ENCODE measurements at places on chromosomes 3 and 15. TPM values are rescaled to one million over a fixed set of nuclear protein-coding genes. Genes with fewer than 3 reads are reported as not detected.

DNA sequence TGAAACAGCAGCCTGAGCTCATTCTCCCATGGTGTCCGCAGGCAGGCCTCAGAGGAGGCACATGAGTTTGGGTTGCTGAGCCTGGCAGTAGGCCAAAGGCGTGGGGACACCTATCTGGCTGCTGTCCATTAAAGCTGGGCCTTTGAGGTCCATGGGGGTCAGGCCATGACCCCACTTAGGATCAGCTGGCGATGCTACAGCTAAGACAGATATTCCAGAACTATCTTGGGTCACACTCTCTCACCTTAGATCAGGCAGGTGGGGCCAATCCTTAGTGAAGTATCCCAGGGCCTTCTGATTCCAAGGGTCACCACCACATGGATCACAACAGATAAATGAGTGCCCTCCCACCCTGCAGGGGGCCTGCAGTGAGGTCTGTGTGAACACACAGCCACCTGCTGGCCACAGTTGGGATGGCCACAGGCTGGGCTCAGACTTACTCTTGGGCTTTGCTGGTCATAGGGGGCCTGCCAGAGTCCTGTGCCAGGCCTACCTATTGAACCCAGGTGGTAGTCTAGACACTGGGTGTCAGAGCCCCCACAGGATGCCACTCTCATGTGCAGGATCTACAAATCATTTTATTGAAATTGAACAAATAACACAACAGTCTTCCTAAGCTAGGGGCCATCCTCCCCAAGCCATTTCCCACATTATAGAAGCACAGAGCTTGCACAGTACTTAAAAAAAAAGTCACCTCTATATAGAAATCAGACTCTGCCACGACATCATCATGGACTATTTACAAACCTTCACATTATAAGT lies 2.0 kb upstream of the HYAL2 start:
- H3K27ac ChIP-seq, result no peak overlapping the region
- peaks cover 20% of the 10 kb centered on the region for H3K4me1 ChIP-seq
- H3K36me3 ChIP-seq, result no peaks in the 10 kb centered on the region

GRCh38 chr15:63895194-63895593 lies 61.4 kb upstream of the HERC1 start:
- H3K27me3 ChIP-seq, result no peaks in the 10 kb centered on the region
- no peak overlapping the region for H3K27ac ChIP-seq
- no peak overlapping the region for H3K4me3 ChIP-seq
- no peak for DNase-seq
- H3K36me3 ChIP-seq, result no peaks in the 10 kb centered on the region

DNA sequence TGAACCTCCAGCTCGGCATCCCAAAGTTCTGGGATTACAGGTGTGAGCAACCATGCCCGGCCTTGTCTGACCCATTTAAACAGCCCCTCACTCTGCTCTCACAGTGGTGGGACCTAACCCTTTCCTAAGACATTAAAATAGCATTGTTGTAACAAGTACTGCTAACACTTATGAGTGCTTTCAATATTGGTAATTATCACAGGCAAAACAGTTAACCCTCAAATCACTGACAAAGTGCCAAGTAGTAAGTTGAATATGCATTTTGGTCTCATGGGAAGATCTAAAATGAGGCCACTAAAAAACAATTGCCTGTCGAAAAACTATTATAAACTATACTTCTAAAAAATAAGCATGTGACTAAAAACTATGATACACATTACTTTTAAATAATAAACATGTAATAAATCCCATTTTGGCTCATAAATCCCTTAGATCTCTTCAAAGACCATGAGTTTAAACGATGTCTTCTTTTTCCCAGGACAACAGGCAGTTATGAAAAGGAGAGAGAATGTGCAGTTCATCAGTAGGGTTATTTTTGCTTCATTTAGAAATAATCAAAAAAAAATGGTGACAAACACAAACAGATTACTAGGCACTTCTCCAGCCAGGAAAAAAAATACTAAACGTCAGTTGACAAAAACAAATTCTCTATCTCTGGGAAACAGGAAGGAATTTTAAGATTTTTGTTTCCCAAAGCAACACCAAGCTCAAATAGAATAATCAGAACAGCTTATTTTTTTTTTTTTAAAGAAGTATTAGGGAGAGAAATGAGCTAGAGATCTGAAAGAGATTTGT lies 95.4 kb downstream of the RFTN1 start:
- H3K27me3 ChIP-seq, result no peaks in the 10 kb centered on the region
- no peak overlapping the region for H3K27ac ChIP-seq
- peaks cover 18% of the 10 kb centered on the region for H3K4me1 ChIP-seq
- H3K36me3 ChIP-seq, result no peaks in the 10 kb centered on the region

- no peaks in the 10 kb centered on the region for H3K36me3 ChIP-seq
- no peak for DNase-seq
- H3K27ac ChIP-seq, result no peak overlapping the region
- H3K27me3 ChIP-seq, result no peaks in the 10 kb centered on the region
- H3K4me3 ChIP-seq, result no peak overlapping the region
Measured at GRCh38 chr15:80939216-80939615, 50.4 kb downstream of the MESD start.

DNA sequence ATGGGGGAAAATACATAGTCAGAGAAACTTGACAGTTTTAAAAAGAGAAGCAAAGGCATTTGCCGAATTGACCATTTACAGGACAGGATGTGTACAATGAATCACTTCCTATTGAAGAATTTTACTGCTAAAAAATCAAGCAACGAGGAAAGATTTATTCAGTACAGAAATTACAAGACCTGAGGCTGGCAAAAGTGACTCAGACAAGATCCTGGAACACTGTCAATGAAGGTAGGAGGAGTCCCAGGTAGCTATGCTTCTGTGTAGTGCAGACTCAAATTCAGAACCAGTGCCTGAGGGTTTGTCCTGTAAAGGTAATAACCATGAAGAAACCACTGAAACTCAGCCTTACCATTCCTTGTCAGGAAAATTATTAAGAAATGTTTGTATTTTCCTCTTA lies 120.9 kb downstream of the ZMAT3 start:
- H3K27me3 ChIP-seq, result no peaks in the 10 kb centered on the region
- no peak overlapping the region for H3K27ac ChIP-seq
- no peak overlapping the region for H3K4me3 ChIP-seq
- DNase-seq, result no peak
- no peaks in the 10 kb centered on the region for H3K36me3 ChIP-seq
- no peaks in the 10 kb centered on the region for H3K4me1 ChIP-seq

GRCh38 chr3:20186600-20187004 lies 596 bp upstream of the SGO1 start:
- H3K36me3 ChIP-seq, result no peaks in the 10 kb centered on the region
- H3K27me3 ChIP-seq, result no peaks in the 10 kb centered on the region
- DNase-seq, result no peak
- peak overlapping the region; percentile 84 for H3K27ac ChIP-seq
- peak overlapping the region; percentile 76 for H3K4me3 ChIP-seq
- H3K4me1 ChIP-seq, result peaks cover 5% of the 10 kb centered on the region

- no peaks in the 10 kb centered on the region for H3K36me3 ChIP-seq
- no peak overlapping the region for H3K4me3 ChIP-seq
- no peak overlapping the region for H3K27ac ChIP-seq
- H3K27me3 ChIP-seq, result no peaks in the 10 kb centered on the region
- peaks cover 9% of the 10 kb centered on the region for H3K4me1 ChIP-seq
Measured at GRCh38 chr3:168093229-168093628, 2.5 kb downstream of the GOLIM4 start.

DNA sequence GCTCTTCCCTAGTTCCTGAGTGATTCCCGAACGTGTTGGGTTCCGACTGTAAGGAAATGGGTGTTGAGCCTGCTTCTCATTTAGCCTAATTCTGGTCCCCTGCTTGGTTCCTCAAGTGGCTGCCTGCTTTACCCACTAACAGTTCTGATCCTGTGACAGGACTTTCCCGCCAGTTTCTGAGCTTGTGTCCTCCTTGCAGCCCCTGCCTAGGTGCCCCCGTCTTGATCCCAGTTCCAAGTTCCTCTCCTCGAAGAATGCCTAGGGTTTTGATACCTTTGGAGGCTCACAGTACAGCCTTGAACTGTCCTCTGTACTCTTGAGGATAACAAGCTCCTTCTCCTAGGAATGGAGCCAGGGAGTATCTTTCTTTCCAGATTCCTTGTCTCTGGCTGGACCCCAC lies 12.0 kb upstream of the RASGRF1 start:
- no peak overlapping the region for H3K27ac ChIP-seq
- no peaks in the 10 kb centered on the region for H3K36me3 ChIP-seq
- DNase-seq, result no peak
- no peak overlapping the region for H3K4me3 ChIP-seq

DNA sequence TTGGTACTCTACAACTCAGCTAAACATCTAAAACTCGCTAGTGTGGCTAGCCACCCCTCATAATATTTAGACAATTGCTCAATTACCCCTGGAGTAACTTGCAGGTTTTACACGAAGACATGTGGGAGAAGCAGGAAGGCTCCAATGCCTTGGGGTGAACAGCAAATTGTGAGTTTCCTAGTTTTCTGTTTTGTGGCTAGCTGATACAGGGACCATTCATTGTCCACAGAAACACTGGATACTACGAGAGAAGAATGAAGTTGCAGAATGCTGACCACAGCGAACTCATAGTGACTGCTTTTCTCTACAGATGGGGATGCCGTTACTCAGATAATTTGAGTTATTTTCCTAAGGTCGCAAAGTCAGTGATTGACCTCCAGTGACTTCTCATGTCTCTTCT lies 212.9 kb downstream of the P3H2 start:
- H3K27ac ChIP-seq, result no peak overlapping the region
- no peaks in the 10 kb centered on the region for H3K27me3 ChIP-seq
- DNase-seq, result no peak
- H3K4me1 ChIP-seq, result no peaks in the 10 kb centered on the region
- H3K4me3 ChIP-seq, result no peak overlapping the region

DNA sequence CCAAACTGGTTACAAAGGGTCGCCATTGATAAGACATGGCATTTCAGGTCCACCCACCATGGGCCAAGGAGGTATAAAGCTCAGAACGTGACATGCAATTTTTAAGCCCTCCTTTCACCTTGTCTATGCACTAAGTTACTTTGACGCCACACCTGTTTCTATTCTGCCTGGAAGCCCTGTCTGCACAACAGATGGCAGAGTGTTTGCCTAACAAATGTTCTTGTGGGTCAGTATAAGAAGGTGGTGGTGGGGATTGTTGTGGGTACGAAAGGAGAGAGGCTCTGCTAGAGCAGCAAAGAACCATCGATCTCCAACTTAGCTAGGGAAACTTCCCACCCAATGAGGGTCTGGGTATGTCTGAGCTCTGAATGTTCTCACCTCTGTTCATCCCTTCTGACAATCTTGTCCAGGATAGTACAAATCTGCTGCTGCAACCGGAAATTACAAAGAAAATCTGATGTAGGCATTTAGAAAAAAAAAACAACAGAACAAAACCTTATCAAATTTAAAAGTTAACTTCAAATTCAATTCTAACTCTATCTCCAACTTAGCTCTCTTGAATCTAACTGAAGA lies 945.0 kb upstream of the CFAP20DC start:
- no peaks in the 10 kb centered on the region for H3K36me3 ChIP-seq
- no peak for DNase-seq

DNA sequence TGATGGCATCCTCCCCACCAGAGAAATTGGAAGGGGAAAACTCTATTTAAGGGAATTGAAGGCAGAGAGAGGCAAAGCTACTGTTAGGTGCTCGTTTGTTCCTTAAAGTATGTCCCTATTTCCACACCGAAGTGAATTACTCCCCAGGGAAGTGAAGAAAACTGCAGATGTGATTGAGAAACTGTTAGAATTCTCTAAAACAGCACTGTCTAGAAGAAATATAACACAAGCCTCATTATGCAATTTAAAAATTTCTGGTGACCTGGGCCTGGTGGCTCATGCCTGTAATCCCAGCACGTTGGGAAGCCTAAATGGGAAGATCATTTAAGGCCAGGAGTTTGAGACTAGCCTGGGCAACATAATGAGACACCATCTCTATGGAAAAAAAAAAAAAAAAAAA lies 305.0 kb downstream of the SHQ1 start:
- no peak overlapping the region for H3K27ac ChIP-seq
- H3K27me3 ChIP-seq, result no peaks in the 10 kb centered on the region
- no peaks in the 10 kb centered on the region for H3K4me1 ChIP-seq

DNA sequence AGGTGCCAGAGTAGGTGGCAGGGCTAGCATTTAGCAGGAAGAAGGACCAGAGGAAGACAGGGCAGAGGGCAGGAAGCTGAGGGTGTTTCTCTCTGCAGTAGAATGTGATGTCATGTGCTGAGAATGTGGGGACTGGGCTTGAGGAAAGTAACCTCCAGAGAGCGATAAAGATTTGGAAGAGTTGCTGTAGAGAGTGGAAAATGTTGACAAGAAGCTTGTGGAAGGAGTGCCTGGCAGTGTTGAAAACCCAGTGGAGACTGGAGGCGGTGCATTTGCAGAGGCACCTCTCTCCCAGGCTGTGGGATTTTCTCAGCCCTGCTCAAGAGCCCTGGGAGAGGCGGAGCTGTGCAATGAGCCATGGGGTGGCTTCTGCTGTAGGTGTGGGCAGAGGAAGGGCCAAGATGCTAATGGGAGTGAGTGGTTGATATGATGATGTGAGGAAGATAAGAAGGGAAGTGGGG lies 54.8 kb downstream of the MESD start:
- H3K27me3 ChIP-seq, result no peaks in the 10 kb centered on the region
- H3K27ac ChIP-seq, result no peak overlapping the region
- no peak for DNase-seq

GRCh38 chr3:107426223-107426622 lies 49.0 kb downstream of the CCDC54 start:
- H3K27ac ChIP-seq, result no peak overlapping the region
- H3K4me1 ChIP-seq, result no peaks in the 10 kb centered on the region
- no peak overlapping the region for H3K4me3 ChIP-seq
- H3K36me3 ChIP-seq, result no peaks in the 10 kb centered on the region

GRCh38 chr15:70799667-70800450 lies 36.5 kb upstream of the UACA start:
- no peaks in the 10 kb centered on the region for H3K36me3 ChIP-seq
- peaks cover 15% of the 10 kb centered on the region for H3K4me1 ChIP-seq
- peak; percentile 49 for DNase-seq
- H3K27ac ChIP-seq, result peak overlapping the region; percentile 56
- no peak overlapping the region for H3K4me3 ChIP-seq
- H3K27me3 ChIP-seq, result no peaks in the 10 kb centered on the region

- H3K36me3 ChIP-seq, result no peaks in the 10 kb centered on the region
- H3K4me3 ChIP-seq, result peak overlapping the region; percentile 3
- no peaks in the 10 kb centered on the region for H3K27me3 ChIP-seq
- no peak for DNase-seq
Measured at GRCh38 chr3:133413161-133414020, 13.5 kb downstream of the BFSP2 start.

DNA sequence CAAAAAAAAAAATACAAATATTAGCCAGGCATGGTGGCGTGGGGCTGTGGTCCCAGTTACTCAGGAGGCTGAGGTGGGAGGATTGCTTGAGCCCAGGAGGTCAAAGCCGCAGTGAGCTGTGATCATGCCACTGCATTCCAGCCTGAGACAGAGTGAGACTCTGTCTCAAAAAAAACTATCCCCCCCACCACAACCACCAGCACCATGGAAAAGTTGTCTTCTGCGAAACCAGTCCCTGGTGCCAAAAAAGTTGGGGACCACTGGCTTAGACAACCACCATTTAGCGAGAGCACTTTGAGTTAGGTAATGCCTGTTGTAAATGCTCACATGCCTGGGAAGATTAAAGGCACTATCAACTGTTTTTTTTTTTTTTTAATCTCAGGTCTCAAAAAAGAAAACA lies 15.4 kb downstream of the ARHGAP31 start:
- H3K27me3 ChIP-seq, result no peaks in the 10 kb centered on the region
- DNase-seq, result no peak
- no peak overlapping the region for H3K27ac ChIP-seq
- H3K36me3 ChIP-seq, result no peaks in the 10 kb centered on the region
- H3K4me3 ChIP-seq, result no peak overlapping the region
- peaks cover 4% of the 10 kb centered on the region for H3K4me1 ChIP-seq

RAP2B gene
- 14.1 TPM for total RNA-seq

EEFSEC gene
- total RNA-seq, result 15.4 TPM

C3orf62 gene
- total RNA-seq, result 1.3 TPM

GOLGA6A gene
- total RNA-seq, result 0.48 TPM

CSK gene
- 41.1 TPM for total RNA-seq

LEKR1 gene
- 2.4 TPM for total RNA-seq

CERS3 gene
- 0.20 TPM for total RNA-seq

LMAN1L gene
- not detected for total RNA-seq

MINAR1 gene
- 0.12 TPM for total RNA-seq

RPLP1 gene
- total RNA-seq, result 2,526 TPM

Measured in ovary (tissue), 10 donors.